PC-9 (cell line): ENCODE measurements at places on chromosomes 3 and 15.

DNA sequence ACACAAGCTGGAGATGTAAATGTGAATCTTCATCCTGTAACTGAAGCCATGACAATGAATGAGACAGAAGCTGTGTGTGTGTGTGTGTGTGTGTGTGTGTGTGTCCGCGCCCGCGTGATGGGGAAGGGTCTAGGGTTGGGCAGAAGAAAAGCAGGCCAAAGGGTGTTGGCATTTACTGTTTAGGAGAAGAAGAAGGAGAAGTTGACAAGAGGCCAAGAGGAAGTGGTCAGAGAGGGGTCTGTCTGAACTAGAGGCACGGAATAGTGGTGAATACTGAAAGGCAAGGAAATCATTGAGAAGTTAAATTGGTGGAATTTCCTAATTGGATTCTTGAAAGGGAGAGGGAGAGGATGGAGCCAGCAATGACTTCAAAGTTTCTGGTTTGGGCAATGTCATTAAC is 5.6 kb upstream of the NCEH1 start:
- DNase-seq: no peak

DNA sequence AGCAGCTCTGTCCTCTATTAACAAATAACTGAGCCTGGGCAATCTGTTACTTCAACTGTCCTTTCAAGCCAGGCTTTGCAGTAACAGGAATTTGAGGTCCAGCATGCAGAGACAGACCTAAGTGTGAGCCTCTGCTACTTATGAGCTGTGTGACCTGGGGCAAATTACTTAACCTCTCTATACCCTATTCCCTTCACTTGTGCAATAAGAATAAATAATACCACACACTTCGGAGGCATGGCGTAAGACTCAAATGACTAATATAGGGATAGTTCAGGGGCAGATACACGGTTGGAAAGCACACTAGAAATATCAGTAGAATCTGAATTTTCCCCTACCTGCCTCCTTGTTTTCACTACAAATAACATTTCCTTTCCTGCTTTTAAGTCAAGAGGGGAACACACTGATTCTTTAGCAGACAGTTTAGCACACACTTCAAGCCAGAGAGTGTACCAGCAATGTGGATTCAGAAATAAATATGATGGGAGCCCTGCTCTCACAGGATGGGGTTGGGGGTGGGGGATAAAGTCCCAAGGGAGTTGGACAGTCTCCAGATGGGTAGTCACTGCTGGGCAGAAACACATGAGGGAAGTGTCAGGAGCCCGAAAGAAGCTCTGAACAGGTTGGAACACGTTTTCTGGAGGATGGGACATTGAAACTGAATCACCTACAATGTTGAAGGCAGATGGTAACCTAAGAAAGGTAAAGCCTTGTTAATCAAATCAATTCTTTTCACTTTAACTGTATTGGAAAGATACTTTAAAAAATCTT is 61.8 kb upstream of the RBP1 start:
- no peak for DNase-seq

GRCh38 chr3:139122221-139122581 is 77.5 kb upstream of the PRR23C start:
- DNase-seq: no peak

DNA sequence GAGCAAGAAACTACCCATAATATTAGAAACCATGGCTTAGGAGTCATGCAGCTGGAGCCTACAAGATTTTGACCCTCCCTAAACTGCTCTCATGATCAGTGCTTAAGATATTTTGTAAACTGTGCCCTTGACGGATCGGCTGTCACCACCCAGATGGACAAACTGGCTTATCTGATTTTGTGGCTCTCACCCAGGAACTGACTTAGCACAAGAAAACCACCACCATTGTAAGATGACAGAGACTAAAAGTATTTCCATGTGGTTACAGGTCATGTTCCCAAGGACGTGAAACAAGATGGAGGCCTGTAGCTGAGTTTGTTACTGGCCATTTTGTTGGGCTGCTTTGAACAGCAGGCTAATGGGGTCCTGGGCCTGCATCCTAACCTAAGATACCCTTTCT is 940.9 kb downstream of the OTOL1 start:
- peak; percentile 51 for DNase-seq

GRCh38 chr3:79765911-79766310 is 1.9 kb downstream of the ROBO1 start:
- DNase-seq: no peak

DNA sequence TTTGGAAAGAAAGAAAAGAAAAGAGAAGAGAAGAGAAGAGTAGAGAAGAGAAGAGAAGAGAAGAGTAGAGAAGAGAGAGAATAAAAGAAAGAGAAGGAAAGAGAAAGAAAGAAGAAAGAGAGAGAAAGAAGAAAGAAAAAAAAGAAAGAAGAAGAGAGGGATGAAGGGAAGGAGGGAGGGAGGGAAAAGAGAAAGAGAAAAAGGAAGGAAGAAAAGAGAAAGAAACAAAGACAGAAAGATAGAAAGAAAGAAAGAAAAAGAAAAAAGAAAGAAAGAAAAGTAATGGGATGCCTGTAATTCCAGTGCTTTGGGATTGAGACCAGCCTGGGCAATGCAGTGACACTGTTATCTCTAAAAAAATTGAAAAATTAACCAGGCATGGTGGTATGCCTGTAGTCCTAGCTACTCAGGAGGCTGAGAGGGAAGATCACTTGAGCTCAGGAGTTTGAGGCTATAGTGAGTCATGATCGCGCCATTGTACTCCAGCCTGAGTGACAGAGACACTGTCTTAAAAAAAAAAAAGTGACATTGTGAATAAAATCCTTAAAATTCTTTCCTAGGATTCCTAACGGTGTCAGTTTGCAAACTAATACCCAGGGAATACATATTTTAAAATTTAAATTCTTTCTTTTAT is 1.7 kb downstream of the RASL12 start:
- DNase-seq: no peak

- DNase-seq: no peak
Observed at GRCh38 chr3:158847452-158847821, 45.6 kb downstream of the MFSD1 start.

- DNase-seq: no peak
Observed at GRCh38 chr15:62108411-62108810, 41.6 kb downstream of the C2CD4A start.
